Cortex of kidney (tissue), 1 donor: ENCODE measurements at places on chromosomes 13 and 19.

GRCh38 chr13:46571189-46571908, 18.4 kb downstream of the LRCH1 start:
- no peak for DNase-seq

- DNase-seq = no peak
These were observed 51.9 kb upstream of the PTPRS start for GRCh38 chr19:5392486-5392885.

DNA sequence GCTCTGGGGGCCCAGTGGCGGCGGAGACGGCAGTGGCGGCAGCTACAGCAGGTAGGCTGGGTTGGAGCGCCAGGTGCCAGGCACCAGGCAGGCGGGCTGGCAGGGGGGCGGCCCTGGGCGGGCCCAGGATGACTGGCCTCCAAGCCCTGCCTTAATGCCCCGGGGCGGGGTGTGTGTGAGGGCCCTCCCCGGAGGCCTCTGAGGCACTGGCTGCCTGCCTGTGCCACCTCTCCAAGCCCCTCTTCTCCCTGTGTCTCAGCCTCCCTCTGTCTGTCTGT, at the start of gene KLK11:
TSS of gene KLK11 (minus strand) at position 63 of the 278 bp plus-strand sequence. CDS start 985 bp downstream, outside the sequence.
- no peak for DNase-seq

- DNase-seq = no peak
These were observed 16.0 kb downstream of the UFM1 start for GRCh38 chr13:38365661-38366060.
